ENCODE measurements at places on chromosomes 5 and 9. TPM values are rescaled to one million over a fixed set of nuclear protein-coding genes. Genes with fewer than 3 reads are reported as not detected.

Gene ADAMTSL1
- 36.2 TPM for total RNA-seq

Gene CARTPT
- total RNA-seq = not detected

Gene SLC25A2
- total RNA-seq = 0.17 TPM

Gene CTSV
- 0.43 TPM for total RNA-seq

Gene GNA14
- total RNA-seq = 15.1 TPM

Gene CDKN2B
- 5.5 TPM for total RNA-seq

Gene CXCL14
- 1.6 TPM for total RNA-seq

Gene GRIA1
- total RNA-seq = 12.5 TPM

Gene COL15A1
- 8.9 TPM for total RNA-seq

Gene LHFPL2
- 49.4 TPM for total RNA-seq

Gene KCNN2
- 2.0 TPM for total RNA-seq

Gene TRIM36
- total RNA-seq = 6.9 TPM

Gene ARID3C
- total RNA-seq = not detected

Gene SLC34A3
- total RNA-seq = 0.65 TPM
